ENCODE measurements at places on chromosomes 6 and 20.

DNA sequence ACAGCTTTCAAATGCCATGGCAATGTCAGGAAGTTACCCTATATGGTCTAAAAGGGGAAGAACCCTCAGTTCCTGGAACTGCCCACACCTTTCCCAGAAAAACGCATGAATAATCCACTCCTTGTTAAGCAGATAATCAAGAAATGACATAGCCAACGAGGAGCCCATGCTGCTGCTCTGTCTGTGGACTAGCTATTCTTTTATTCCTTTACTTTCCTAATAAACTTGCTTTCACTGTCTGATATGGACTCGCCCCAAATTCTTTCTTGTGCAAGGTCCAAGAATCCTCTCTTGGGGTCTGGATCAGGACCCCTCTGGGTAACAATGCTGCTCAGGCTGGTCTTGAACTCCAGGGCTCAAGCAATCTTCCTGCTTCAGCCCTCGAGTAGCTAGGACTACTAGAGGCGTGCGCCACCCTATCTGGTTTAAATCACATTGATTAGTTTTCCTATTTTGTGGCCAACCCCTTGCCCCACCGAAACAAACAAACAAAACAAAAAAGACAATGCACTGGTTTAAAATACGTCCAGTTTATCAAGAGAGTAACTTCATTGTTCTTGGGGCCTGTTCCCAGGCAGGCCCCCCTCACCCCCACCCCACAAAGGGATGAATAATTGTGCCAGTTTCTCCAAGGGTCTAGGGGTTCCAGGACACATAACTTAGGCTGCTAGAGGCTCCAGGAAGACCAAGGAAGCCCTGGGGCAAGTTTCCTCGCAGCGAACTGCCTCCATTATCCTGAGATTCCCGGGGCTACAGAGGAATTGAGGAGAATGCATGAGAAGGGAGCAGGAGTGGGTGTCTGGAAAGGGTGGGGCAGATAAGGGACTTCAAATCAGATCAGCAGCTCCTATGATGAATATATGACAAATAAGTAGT is 10.1 kb upstream of the AKAP12 start:
- DNase-seq: no peak

GRCh38 chr6:70507161-70507560 is 59.6 kb upstream of the SDHAF4 start:
- no peak for DNase-seq

- no peak for DNase-seq
Observed at GRCh38 chr6:7121700-7122241, 14.0 kb downstream of the RREB1 start.

- DNase-seq: no peak
Observed at GRCh38 chr20:2771631-2772080, 28.8 kb downstream of the CPXM1 start.

GRCh38 chr20:1935696-1936366 is 40.6 kb downstream of the SIRPA start:
- DNase-seq: no peak

DNA sequence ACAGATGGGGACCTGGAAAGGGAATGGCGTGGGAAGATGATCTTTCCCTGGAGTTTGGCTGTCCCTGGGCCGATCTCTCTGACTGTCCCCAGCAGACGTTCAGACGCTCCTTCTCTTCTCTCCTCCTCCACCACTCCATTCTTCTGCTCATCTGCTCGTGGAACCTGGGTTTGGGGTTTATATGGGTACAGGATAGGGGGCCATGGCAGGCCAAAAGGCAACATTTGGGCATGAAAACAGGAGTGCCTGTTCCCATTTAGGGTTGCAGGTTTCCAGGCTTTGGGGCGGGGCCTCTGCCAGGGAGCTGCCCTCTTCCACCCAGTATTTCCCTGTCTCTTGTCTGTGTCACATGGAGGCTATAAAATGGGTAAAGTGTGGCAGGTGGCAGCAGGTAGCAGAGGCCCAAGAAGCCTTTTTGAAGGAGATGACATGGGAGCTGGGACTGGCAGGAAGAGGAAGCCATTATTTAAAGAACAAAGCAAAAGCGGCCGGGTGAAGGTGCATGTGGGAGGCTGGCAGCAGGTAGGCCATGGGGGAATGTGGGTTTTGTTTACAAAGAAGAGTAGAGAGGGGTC is 203.7 kb downstream of the BMP7 start:
- no peak for DNase-seq

- DNase-seq: no peak
Observed at GRCh38 chr20:9330151-9330550, 184.2 kb upstream of the LAMP5 start.

GRCh38 chr20:38278131-38278530 is 17.6 kb upstream of the KIAA1755 start:
- DNase-seq: no peak

DNA sequence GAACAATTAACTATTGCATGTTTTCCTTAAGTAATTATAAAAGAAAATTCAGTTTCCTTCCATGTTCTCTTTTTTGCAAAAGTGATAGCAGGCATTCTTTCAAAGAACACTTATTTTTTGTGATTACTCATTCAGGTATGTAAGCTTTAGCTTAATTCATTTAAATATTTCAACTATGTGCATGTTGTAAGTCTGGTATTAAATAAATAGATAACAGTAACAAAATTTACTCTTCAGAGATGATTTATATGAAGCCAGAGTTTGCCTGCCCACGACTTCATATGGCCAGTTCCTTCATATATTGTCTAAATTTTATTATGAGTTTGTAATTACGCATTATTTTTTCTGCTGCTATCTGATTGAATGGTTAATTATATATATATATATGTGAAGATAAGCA is 110.9 kb downstream of the ADGRG6 start:
- no peak for DNase-seq

GRCh38 chr6:88848870-88849269 is 114.5 kb downstream of the RNGTT start:
- no peak for DNase-seq

DNA sequence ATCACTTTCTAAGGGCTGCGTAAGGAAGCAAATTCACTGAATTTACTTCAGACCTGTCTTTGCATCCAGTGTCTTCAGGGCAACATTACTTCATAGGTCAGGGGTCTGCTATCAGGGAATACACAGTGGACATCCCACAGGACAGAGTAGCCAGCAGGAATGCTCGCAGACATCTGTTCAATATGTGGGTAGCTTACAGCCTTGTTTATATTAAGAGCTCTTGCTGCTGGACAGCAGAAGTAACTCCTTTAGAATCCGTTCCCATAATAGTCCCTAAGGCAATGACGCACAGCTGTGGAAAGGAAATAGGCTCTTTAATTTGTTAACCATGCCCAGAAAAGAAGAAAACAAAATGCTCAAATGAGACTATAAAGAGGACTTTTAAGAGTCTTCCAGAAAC is 198.7 kb downstream of the MOXD1 start:
- DNase-seq: no peak

DNA sequence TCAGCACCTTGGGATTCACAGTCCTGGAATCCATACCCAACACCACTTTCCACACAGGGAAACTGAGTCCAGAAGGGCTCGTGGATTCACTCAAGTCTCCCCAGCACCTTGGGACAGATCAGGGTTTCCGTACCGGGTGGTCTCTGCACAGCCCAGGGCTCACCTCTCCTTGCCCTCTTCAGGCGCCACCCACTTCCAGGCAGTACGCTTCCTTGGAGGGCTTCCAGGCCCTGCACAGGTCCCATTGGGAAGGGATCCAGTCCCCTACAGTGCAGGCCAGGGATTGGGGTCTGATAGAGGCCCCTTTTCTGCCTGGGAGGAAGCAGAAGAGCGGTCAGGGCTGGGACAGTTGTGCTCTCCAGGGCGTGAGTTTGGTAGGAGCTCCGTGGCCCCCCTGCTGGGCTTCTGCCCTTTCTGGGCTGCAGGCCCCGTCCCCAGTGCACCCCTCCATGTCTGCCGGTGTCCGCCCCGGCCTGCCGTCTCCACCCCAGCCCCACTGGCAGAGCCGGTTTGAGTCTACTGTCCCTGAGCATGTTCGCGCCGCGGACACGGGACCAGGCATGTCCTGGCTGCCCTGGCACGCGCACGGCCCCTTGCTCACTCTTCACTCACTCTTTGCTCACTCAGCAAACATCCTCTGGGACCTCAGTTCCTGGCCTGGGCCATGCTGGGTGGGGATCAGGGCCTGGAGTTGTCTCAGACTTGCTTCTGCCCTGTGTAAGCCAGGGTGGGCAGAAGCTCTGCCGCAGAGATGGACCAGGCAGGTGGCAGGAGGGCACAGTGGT is 12.6 kb downstream of the SRC start:
- no peak for DNase-seq

DNA sequence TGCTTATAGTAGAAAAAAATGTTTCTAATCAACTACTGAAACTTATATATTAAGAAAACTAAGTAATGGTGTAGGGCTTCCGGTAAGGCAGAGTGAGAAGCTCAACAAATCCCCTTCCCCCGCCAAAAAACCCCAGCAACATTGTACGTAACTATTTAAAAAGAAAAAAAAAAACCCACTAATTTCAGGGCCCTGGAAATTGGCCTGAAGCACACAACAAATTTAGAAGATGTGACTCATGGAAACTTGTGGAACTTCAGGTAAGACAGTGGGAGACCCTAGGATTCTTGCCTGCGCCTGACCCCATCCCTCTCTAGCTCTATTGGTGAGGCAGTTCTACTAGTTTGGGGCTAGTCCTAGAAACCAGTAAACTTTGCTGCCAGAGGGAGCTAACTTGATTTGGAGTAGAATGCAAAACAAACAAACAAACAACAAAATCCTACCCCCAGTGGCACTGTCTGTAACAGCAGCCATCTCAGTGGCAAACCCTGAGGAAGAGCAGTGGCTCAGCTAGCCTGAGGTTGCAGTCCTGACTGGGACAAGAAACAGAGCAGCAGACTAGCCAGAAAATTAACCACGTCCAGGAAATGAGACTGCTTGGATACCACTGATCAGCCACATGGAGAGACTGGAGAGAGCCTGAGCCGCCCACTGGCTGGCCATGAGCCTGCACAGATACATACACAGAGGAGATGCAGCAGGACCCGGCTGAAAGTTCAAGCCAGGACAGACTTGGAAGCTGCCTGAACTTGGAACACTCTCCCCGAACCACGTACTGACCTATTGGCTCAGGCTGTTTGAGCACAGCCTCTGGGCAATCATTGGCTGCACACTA is 135.1 kb downstream of the TBXT start:
- no peak for DNase-seq

- DNase-seq: no peak
Observed at GRCh38 chr6:131551902-131552301, 21.1 kb upstream of the ARG1 start.

Data from activated CD8-positive, alpha-beta memory T cell treated with anti-CD3 and anti-CD28 coated beads for 1 hour (primary cell).